Neural progenitor cell (in vitro differentiated cells): ENCODE measurements at places on chromosomes 13 and 19. TPM values are rescaled to one million over a fixed set of nuclear protein-coding genes. Genes with fewer than 3 reads are reported as not detected.
A peak's percentile ranks its signal among the peaks of the same experiment; 100 is the strongest.

The TMEM86B gene
- 1.4 and 3.3 TPM in 2 replicates for total RNA-seq

The CLDND2 gene
- not detected in 2 replicates for total RNA-seq

The ELAVL3 gene
- 0.15 TPM in 1 of 2 replicates, not detected in the other for total RNA-seq

The OR4F17 gene
- total RNA-seq = not detected in 2 replicates

The CBLC gene
- total RNA-seq = 1.4 and 1.5 TPM in 2 replicates

The SCN1B gene
- total RNA-seq = 2.2 and 3.9 TPM in 2 replicates

The SHC2 gene
- 3.2 and 15.9 TPM in 2 replicates for total RNA-seq

The CD33 gene
- not detected in 2 replicates for total RNA-seq

The OVOL3 gene
- total RNA-seq = not detected in 2 replicates

The TBXA2R gene
- 0.09 TPM in 1 of 2 replicates, not detected in the other for total RNA-seq

The PSPN gene
- total RNA-seq = 0.92 and 2.7 TPM in 2 replicates

The RASL11A gene
- total RNA-seq = 0.77 TPM in 1 of 2 replicates, not detected in the other

DNA sequence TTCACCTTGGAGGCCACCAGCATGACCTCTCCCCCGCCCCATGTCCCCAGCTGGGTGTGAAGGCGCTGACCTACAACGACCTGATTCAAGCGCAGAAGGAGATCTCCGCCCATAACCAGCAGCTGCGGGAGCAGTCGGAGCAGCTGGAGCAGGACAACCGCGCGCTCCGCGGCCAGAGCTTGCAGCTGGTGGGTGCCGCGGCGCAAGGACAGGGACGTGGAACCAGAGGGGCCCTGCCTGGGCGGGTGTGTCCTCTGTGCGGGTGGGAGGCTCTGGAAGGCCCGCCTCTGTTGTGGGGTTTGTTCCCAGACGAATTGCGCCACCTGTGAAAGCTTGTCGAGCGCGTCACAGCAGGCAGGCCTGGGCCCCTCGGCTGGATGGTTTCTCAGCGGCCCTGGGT is 22.3 kb downstream of the PLEKHJ1 start:
- no peaks in the 10 kb centered on the region for H3K4me1 ChIP-seq
- H3K27me3 ChIP-seq = no peaks in the 10 kb centered on the region
- no peak overlapping the region for H3K27ac ChIP-seq
- DNase-seq = no peak

GRCh38 chr19:845707-846521 is 5.1 kb downstream of the PRTN3 start:
- peaks cover 3% of the 10 kb centered on the region for H3K4me1 ChIP-seq
- H3K27ac ChIP-seq = no peak overlapping the region

- no peak overlapping the region for H3K27ac ChIP-seq
- H3K36me3 ChIP-seq = no peaks in the 10 kb centered on the region
- H3K4me3 ChIP-seq = no peak overlapping the region
- no peak for DNase-seq
- H3K27me3 ChIP-seq = no peaks in the 10 kb centered on the region
- no peaks in the 10 kb centered on the region for H3K4me1 ChIP-seq
Observed at GRCh38 chr13:71613066-71613745, 253.8 kb downstream of the DACH1 start.

- no peak overlapping the region for H3K27ac ChIP-seq
- peaks cover 14% of the 10 kb centered on the region for H3K4me1 ChIP-seq
- H3K4me3 ChIP-seq = no peak overlapping the region
- no peak for DNase-seq
- H3K36me3 ChIP-seq = no peaks in the 10 kb centered on the region
Observed at GRCh38 chr13:44333950-44334655, 39.5 kb upstream of the SERP2 start.

DNA sequence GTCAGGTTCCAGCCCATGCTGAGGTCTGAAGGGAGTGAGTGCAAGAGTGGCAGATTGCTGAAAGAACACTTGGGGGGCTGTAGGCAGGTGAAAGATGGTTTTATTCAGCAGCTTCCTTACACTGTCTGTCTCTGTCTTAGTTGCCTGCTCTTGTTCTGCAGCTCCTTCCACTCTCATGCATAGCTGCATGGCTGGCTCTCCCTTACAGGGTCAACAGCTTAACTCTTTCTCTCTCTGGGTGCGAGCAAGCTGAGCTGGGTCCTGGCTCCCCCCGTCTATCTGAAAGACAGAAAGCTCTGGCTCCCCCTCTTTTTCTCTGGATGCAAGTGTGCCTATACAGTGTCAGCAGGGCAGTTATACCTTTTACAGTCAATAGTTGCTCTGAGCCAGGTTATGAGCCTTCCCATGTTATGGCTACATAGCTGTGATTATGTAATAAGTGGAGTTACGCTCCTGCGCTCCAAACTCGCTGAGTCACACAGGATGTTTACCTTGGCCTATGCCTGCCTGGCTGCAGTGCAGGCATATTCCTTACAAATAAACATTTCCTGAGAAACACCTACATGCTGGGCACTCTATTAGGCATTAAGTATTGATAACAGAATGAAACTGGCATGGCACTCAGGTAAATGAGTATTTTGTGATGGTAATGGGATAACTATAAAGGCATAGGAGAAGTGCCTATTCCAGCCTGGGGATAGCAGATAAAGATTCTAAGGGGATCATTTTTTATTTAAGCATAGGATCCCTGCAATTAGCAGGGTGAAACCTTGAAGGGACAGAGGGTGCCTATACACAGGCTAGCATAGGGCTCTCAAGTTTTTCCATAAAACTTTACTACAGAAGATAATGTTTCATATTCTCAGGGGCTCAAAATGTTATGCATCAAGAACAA is 826.9 kb upstream of the PCDH9 start:
- no peaks in the 10 kb centered on the region for H3K36me3 ChIP-seq
- DNase-seq = no peak
- H3K27me3 ChIP-seq = no peaks in the 10 kb centered on the region
- H3K4me1 ChIP-seq = no peaks in the 10 kb centered on the region

GRCh38 chr19:31261603-31262212 is 87.5 kb downstream of the TSHZ3 start:
- H3K27ac ChIP-seq = no peak overlapping the region
- no peak for DNase-seq
- no peaks in the 10 kb centered on the region for H3K27me3 ChIP-seq
- H3K4me3 ChIP-seq = no peak overlapping the region
- H3K36me3 ChIP-seq = no peaks in the 10 kb centered on the region

DNA sequence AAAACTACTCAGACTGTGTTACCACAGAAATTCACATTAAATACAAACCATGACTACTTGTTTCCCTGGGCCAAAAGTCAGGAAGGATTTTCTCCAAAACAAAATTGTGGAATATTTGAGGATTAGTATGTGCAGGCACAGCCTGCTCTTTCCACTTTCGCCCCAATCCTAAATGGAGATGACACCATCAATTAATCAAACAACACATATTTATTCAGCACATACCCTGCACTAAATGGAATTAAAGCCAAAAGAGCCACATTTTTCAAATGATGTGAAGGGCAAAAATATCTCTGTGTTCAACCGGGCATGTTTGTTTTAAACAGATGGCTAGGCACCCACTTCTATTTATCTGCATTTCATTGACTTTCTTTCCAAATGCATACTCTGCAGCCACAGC is 523.1 kb downstream of the DCT start:
- H3K4me3 ChIP-seq = no peak overlapping the region
- no peaks in the 10 kb centered on the region for H3K36me3 ChIP-seq
- H3K27ac ChIP-seq = no peak overlapping the region
- no peaks in the 10 kb centered on the region for H3K4me1 ChIP-seq
- DNase-seq = no peak

GRCh38 chr19:30222428-30222873 is 149.7 kb upstream of the ZNF536 start:
- peak overlapping the region; percentile 35 for H3K4me3 ChIP-seq
- no peak overlapping the region for H3K27ac ChIP-seq
- H3K36me3 ChIP-seq = no peaks in the 10 kb centered on the region
- H3K4me1 ChIP-seq = peaks cover 30% of the 10 kb centered on the region
- H3K27me3 ChIP-seq = peaks cover 70% of the 10 kb centered on the region
- peak; percentile 75 for DNase-seq

GRCh38 chr19:4014541-4015491 is 7.3 kb downstream of the PIAS4 start:
- peak; percentile 10 for DNase-seq
- no peak overlapping the region for H3K4me3 ChIP-seq
- no peaks in the 10 kb centered on the region for H3K27me3 ChIP-seq
- H3K27ac ChIP-seq = no peak overlapping the region
- H3K36me3 ChIP-seq = no peaks in the 10 kb centered on the region
- no peaks in the 10 kb centered on the region for H3K4me1 ChIP-seq

- H3K36me3 ChIP-seq = no peaks in the 10 kb centered on the region
- H3K27me3 ChIP-seq = peaks cover 8% of the 10 kb centered on the region
- H3K4me1 ChIP-seq = no peaks in the 10 kb centered on the region
- DNase-seq = peak; percentile 54
Observed at GRCh38 chr19:38952395-38953165, 21.8 kb downstream of the MRPS12 start.

GRCh38 chr13:39196965-39197646 is 158.8 kb downstream of the NHLRC3 start:
- H3K4me1 ChIP-seq = peaks cover 9% of the 10 kb centered on the region
- H3K27ac ChIP-seq = no peak overlapping the region
- H3K36me3 ChIP-seq = no peaks in the 10 kb centered on the region
- H3K4me3 ChIP-seq = no peak overlapping the region
- DNase-seq = no peak
- H3K27me3 ChIP-seq = no peaks in the 10 kb centered on the region

DNA sequence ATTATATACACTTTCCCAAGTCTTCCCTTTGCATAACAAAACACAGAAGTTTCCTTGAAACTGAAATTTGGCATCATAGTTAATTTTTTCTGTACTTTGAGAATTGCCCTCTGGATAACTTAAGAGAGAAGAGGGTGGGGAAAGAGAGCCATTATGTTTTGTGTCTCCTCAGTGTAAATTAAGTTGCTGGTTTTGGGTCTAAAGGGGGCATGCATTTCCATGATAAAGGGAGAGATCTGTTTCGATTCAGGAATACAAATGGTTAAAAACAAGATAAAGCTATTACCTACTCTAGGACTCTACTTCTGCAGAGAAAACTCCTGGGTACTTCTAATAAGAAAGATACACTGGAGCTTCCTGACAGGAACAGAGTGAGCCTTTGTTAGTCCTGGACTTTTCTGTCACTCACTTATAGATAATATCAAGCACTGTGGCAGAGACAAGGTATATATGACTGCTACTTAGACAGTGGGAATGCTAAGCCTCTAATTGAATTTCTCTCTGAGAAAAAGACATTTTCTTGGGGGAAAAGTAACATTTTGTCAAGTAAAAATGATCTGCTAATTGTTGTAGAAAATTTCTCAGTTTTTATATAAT is 142.8 kb upstream of the PCDH9 start:
- no peak overlapping the region for H3K4me3 ChIP-seq
- H3K27me3 ChIP-seq = no peaks in the 10 kb centered on the region
- H3K4me1 ChIP-seq = no peaks in the 10 kb centered on the region

- H3K27me3 ChIP-seq = no peaks in the 10 kb centered on the region
- H3K4me3 ChIP-seq = no peak overlapping the region
- no peaks in the 10 kb centered on the region for H3K36me3 ChIP-seq
- no peaks in the 10 kb centered on the region for H3K4me1 ChIP-seq
- H3K27ac ChIP-seq = no peak overlapping the region
Observed at GRCh38 chr13:71028884-71029283, 838.1 kb downstream of the DACH1 start.

GRCh38 chr19:31317570-31317969 is 31.7 kb downstream of the TSHZ3 start:
- H3K4me1 ChIP-seq = peaks cover 55% of the 10 kb centered on the region
- no peaks in the 10 kb centered on the region for H3K27me3 ChIP-seq
- H3K27ac ChIP-seq = peak overlapping the region; percentile 96
- DNase-seq = no peak

- H3K27ac ChIP-seq = no peak overlapping the region
- peaks cover 7% of the 10 kb centered on the region for H3K4me1 ChIP-seq
- no peaks in the 10 kb centered on the region for H3K27me3 ChIP-seq
- no peak for DNase-seq
- no peak overlapping the region for H3K4me3 ChIP-seq
- H3K36me3 ChIP-seq = no peaks in the 10 kb centered on the region
Observed at GRCh38 chr13:53017433-53017970, 11.1 kb upstream of the OLFM4 start.

GRCh38 chr13:37168151-37168550 is 62.7 kb upstream of the CSNK1A1L start:
- H3K27me3 ChIP-seq = no peaks in the 10 kb centered on the region
- no peak overlapping the region for H3K4me3 ChIP-seq
- H3K27ac ChIP-seq = no peak overlapping the region
- no peaks in the 10 kb centered on the region for H3K36me3 ChIP-seq

DNA sequence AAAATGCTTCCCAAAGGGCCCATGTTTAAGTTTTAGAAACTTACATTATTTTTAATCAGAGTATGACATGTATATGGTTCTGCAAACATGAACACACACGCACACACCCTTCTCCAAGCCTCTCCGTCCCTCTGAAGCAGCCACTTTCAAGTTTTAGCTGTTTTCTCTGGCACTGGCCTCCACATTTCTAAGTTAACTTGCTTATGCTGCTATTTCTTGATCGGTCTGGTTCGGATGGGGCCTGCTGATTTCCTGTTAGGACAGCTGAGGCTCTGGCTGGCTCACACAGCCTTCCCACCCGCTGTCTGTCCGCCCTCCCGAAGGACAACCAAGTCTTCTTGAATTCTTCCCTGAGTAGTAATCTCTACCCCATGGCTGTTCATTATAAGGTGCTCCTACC is 4.4 kb downstream of the SPC24 start:
- no peak overlapping the region for H3K4me3 ChIP-seq
- DNase-seq = no peak
- H3K4me1 ChIP-seq = peaks cover 8% of the 10 kb centered on the region
- no peaks in the 10 kb centered on the region for H3K27me3 ChIP-seq

- no peaks in the 10 kb centered on the region for H3K4me1 ChIP-seq
- H3K27ac ChIP-seq = no peak overlapping the region
- H3K36me3 ChIP-seq = no peaks in the 10 kb centered on the region
- no peaks in the 10 kb centered on the region for H3K27me3 ChIP-seq
Observed at GRCh38 chr13:111923991-111924677, 142.8 kb upstream of the SOX1 start.

GRCh38 chr13:29861694-29862110 is 11.3 kb upstream of the UBL3 start:
- no peaks in the 10 kb centered on the region for H3K27me3 ChIP-seq
- no peak overlapping the region for H3K4me3 ChIP-seq
- H3K27ac ChIP-seq = no peak overlapping the region
- no peaks in the 10 kb centered on the region for H3K4me1 ChIP-seq

DNA sequence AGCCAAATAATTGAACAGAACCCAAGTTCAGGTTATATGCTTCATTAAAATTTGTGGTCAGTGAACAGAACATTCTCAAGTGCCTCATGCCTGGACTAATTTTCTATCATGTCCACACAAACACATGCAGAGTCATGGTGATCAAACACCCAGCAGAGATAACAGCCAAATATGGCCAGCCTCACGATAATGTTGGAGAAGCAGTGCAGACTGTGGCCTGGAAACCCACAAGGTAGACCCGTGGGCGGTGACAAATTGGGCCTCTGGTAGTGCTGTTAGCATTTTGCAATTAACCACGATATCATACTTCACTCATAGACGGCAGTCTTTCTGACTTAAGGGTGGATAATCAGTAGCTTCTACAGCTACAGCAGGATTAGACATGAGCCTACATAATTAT is 35.0 kb upstream of the VWA8 start:
- no peaks in the 10 kb centered on the region for H3K27me3 ChIP-seq
- H3K36me3 ChIP-seq = no peaks in the 10 kb centered on the region
- H3K27ac ChIP-seq = no peak overlapping the region
- H3K4me1 ChIP-seq = peaks cover 5% of the 10 kb centered on the region
